HuH-7 (cell line): ENCODE measurements at places on chromosomes 13 and 19.
A peak's percentile ranks its signal among the peaks of the same experiment; 100 is the strongest.

- peak; percentile 18 for DNase-seq
These were observed at the start of gene PCDH9 for GRCh38 chr13:67229481-67230403. Gene PCDH9 (minus strand): TSS chr13:67230336. CDS start chr13:67228440, 1,896 bp downstream.

GRCh38 chr13:81184556-81185265 lies 843.8 kb upstream of the SPRY2 start:
- no peak for DNase-seq

DNA sequence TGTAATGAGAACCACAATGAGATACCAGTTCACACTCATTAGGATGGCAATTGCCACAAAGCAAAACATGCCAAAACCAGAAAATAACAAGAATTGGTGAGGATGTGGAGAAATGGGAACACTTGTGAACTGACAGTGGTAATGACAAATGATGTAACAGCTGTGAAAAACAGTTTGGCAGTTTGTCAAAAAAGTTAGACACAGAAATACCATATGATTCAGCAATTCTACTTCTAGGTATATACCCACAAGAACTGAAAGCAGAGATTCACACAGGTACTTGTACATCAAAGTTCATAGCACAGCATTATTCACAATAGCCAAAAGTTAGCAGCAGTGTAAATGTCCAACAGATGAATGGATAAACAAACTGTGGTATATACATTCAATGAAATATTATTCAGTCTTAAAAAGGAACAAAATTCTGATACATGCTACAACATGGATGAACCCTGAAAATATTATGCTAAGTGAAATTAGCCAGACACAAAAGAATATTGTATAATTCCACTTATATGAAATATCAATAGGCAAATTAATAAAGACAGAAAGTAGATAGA lies 96.5 kb downstream of the UGGT2 start:
- no peak for DNase-seq

GRCh38 chr13:42211704-42212464 lies 60.1 kb upstream of the AKAP11 start:
- DNase-seq, result no peak

DNA sequence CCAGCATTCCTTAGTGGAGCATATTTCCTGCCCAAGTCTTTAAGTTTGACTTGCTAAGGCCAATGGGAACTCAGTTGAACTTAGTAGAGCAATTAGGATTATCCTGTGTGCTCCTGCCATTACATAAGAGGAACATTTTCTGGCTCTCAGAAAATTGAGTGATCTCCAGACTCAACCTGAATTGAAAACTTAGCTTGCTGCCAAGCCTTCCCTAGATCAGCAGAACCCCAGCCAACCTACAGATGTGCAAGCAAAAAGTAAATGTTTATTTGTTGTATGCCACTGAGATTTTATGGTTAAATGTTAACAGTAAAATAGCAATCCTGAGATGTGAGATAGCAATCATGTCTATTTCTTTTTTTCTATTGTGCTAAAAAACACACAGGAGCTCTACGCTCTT lies 350.9 kb downstream of the OLFM4 start:
- no peak for DNase-seq
